Kidney glomerular epithelial cell (primary cell): ENCODE measurements at places on chromosomes 4 and X.

DNA sequence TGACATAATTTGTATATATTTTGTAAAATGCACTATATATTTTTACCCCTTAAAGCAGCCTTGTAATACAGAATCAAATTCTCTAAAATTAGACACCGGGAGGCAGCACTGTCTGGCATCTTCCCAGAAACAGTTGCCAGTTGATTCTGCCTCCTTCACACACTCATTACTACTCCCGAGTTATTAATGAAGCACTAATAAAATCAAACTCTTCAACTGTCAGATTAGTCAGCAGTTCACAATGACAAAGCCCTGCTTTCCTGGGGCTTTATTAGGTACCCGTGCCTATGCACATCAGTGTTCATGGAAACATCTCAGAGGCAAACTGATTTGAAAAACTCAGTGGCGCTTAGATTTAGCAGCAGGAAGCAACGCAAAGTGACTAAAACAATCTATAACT is 103.5 kb upstream of the VEGFC start:
- no peak for DNase-seq

DNA sequence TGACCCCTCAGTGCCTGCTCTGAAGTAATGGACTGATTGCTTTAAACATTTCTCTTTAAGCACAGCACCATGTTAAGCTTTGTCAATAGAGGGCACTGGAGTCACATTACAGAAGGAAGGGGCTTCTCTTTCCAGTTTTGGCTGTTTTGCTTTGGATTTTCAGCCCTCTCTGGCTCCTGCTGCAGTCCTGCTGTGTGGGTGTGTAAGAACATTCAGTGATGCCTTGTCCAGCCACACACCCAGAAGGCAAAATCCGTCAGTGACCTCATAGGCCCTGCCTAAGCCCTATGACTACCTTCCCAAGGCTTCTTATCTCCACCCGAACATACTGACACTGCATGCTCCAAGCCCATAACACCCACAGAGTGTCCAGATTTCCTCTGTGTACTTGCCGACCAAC is 215.3 kb upstream of the CTSO start:
- peak; percentile 41 for DNase-seq

GRCh38 chr4:46316215-46316614 is 73.7 kb downstream of the GABRA2 start:
- no peak for DNase-seq

DNA sequence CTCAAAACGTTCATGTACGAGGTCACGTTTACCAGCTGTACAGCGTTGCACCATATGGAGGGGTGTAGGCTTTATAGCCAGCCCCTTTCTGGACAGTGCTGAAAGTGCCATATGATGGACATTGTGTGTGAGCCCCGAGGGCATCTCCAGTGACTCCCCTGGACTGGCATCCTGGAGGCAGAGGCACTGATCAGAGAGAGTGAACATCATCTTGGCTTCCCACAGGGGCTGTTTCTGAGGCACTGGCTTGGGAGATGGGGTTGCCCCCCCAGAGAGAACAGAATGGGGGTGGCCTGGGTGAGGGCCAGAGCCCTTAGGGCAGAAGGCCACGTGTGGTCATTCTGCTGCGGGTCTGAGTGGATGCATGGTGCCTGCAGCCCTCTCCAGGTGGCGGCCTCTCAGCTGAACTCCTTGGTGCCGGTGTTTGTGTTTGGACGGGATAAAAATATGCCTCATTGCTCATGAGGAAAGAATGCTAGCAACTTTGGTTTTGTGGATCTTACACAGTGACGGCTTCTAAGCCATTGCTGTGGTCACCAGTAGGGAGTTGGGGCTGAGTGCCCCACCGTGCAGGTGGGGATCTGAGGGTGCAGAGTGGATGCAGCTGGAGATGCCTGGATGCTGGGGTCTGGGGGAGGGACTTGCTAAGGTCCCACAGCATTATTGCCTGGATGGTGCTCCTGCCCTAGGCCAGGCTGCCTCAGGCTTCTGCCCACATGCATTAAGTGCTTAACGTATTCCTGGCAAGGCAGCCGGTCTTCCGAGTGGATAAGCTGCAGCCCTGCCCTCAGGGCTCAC is 3.4 kb downstream of the WFS1 start:
- DNase-seq: peak; percentile 85

DNA sequence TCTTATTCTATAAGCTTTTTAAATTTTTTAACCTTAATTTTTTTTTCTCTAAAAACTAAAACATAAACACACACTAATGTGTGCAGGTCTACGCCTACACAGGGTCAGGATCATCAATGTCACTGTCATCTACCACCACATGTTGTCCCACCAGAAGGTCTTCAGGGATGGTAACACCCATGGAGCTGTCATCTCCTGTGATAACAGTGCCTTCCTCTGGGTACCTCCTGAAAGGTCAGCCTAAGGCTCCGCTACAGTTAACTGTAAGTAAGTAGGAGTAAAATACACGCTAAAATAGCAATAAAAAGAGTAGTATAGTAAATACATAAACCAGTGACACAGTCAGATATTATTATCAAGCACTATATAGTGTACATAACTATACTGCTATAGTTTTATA is 45.9 kb upstream of the GPRIN3 start:
- no peak for DNase-seq

DNA sequence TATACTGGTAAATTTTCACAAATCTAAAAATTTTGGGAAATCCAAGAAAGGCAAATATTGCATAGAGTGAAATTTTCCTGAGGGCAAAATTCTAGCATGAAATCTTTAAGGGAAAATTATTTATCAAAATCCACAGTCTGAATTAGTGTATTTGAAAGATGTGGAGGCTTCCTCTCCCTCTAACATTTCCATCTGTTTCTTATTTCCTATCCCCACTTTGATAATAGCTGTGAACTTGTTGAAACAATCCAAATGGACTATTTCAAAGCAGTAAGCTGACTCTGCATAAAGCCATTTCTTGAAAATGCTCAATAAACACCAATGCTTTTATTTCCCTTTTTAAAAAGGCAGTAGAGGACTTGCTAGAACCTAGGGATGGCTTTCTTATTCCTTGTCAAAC is 107.3 kb upstream of the PABPC4L start:
- DNase-seq: no peak

DNA sequence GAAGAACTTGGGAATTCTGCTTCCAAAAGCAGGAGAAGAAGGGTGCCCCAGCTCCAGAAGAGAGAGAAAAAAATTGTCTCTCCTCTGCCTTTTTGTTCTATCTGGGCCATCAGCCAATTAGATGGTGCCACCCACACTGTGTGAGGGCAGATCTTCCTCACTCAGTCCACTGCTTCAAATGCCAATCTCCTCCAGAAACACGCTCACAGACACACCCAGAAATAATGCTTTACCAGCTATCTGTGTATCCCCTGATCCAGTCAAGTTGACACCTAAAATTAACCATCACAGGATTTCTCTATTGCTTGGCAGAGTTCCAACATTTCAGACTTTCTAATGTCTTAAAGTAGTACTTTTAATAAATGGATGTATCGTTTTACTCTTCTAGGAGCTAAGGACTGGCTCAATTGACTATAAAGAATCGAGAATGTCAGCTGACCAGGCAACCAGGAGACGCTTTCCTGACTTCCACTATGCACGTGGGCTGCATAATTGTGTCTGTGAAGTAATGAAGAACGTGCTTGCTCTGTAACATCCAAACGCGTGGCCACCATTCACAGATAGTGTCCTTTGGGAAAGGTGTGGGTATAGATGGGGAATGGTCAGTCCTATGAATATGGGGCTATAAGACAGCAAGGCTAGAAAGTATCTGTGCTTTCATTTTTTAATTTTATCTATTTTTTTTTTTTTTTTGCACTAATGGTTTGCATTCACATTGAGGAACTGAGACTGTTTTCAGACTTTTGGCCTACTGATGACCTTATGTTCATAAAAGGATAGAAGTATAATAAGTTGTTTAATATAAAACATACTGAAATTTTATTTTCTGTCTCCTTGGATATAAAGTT is 9.9 kb upstream of the SMIM20 start:
- DNase-seq: no peak

DNA sequence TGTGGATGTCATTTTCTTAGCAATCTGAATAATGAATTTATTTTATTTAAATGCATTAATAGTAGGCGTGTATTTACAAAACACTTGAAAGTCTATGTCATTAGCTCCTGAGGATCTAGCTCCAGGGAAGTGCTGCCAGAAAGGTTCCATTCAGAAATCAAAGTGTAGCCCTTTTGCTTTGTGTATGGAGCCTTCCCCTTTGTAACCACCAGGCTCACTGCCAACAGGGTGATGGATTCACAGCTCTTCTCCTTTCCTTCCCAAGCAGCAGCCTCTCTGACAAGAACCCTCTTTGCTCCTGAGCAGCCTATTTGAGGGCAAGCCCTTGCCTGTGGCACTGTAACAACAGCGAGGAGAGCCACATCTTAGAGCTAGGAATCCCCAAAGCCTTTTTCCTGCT is 286.0 kb upstream of the RASGEF1B start:
- no peak for DNase-seq

GRCh38 chr4:173091362-173091761 is 77.2 kb upstream of the GALNT7 start:
- peak; percentile 26 for DNase-seq

GRCh38 chrX:110699109-110699508 is 96.5 kb downstream of the CHRDL1 start:
- DNase-seq: no peak

DNA sequence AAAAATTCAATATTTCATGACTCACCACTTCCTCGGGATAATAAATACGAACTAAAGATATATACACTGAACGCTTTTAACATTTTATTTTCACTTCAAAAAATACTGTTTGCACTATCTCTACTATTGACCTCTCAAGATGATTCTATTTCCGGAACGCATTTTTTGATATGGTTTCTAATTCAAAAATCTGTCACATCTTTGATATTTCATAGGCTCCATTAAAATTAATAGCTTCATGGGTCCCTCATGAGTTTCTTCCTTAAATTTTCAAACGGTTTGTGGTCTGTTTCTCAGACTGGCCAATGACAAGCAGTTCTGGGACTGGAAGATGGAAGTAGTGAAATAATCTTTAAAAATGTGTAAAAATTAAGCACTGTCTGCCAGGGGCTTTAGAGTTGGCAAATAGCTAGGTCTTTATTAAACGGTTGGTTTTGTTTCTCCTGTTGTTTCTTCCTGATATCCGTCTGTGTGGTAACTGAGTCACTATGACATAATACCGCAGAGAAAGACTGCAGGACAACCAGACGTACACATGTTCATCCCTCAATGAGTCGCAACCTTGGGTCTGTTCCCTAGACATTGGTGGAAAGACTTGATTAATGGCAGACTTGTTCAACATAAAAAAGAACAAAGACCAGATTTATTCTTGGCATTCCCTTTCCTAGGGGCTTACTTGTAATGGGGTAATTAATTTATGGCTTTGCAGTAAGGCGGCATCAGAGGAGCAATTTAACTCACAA is 133.8 kb downstream of the PALLD start:
- DNase-seq: peak; percentile 83

GRCh38 chrX:54181202-54181953 is 1.7 kb downstream of the FAM120C start:
- no peak for DNase-seq

DNA sequence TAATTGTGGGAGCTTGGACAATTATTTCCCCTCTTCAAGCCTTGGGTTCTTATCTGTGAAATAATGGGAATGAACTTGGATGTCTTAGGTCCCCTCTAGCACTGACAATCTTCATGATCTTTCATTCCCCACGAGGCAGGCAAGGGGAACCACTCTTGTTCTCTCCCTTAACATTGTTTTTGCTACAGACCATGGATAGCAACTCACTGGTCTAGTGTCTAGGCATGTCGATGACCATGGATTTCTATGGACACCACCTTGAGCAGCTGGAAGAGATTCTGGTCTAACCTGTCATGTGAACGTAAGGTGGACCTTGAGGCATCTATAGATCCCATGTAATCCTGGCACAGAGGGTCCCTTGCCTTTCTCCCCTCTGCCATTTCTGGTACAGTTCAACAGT is 104.1 kb upstream of the DHX15 start:
- DNase-seq: no peak

- DNase-seq: no peak
Observed at GRCh38 chrX:142251680-142252079, 46.6 kb upstream of the MAGEC2 start.

GRCh38 chr4:138562544-138562991 is 320.4 kb upstream of the SLC7A11 start:
- no peak for DNase-seq

DNA sequence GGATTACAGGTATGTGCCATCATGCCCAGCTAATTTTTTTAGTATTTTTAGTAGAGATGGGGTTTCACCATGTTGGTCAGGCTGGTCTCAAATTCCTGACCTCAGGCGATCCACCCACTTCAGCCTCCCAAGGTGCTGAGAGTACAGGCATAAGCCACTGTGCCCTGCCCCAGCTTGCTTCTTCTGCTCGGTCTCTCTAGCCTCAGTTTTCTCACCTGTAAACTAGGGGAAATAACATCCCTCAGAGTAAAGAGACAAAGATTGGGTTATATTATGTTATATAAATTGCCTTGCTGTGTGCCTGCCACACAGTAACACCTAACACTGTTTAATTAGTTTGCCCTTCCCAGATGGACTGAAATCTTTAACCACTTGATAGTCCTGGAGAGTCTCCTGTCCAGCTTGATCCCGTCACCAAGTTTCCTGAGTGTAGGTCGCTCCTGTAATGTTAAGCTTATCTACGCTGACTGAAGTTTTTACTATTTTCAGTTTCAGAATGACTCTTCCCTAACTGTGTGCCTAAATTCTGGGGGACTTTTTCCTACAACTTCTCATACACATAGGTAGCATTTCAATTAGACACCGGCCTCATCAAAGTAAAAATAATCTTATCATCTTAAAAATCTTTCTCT is 412.7 kb upstream of the TENM3 start:
- no peak for DNase-seq

DNA sequence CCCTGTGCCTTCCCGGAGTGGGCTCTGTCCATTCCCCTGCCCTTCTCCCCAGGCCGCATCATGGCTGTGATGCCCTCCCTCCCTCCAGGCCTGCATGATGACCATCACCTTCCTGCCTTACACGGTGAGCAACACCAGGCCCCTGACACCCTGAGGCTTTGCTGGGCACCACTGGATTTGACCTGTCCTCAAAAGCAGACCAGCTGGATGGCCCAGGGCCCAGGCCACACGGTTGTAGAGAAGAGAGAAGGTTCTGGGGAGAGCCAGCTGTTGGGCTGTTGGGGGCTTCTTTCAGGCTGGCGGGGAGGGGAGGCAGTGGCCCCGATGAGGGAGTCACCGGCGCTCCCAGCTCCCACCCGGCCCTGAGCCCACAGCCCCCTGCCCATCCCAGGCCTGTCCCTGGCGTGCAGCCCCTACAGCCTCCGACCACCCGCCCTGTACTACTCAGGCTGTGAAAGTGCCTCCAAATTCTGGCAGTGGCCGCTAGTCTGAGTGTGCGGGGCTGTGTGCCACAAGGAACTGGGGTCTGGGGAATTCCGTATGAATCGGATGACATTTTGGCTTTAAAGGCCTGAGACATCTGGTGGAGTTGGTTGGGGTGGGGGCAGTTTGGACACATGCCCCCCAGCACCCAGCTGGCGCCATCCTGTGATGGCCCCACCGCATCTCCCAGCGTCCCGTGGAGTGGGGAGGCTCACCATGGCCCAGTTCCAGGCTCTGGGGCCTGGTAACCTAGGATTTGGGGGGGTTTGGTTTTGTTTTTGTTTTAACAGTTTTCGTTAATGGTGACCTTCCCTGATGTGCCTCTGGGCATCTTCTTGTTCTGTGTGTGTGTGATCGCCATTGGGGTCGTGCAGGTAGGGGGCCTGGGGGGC is 19.6 kb downstream of the TMEM175 start:
- no peak for DNase-seq
